GM13976 (cell line): ENCODE measurements at places on chromosomes 13 and 19.

DNA sequence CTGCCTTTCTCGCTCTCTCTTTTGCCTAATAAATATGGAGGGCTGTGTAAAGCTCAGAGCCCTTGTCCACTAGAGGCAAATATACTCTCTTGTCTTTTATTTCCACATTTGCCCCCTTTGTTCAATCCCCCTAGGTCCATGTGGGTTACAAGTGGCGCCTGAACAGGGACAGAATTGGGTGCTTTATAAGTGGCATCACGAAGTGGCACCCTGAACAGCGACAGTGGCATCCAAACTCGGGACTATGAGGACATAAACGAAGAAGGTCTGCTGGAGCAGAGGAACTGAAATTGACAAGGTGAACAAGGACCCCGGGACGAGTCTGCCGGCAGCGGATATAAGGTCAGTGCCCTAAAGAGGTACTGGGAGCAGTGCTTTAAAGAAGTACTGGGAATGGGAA, 4.3 kb upstream of the ZNF610 start:
- no peak for DNase-seq

DNA sequence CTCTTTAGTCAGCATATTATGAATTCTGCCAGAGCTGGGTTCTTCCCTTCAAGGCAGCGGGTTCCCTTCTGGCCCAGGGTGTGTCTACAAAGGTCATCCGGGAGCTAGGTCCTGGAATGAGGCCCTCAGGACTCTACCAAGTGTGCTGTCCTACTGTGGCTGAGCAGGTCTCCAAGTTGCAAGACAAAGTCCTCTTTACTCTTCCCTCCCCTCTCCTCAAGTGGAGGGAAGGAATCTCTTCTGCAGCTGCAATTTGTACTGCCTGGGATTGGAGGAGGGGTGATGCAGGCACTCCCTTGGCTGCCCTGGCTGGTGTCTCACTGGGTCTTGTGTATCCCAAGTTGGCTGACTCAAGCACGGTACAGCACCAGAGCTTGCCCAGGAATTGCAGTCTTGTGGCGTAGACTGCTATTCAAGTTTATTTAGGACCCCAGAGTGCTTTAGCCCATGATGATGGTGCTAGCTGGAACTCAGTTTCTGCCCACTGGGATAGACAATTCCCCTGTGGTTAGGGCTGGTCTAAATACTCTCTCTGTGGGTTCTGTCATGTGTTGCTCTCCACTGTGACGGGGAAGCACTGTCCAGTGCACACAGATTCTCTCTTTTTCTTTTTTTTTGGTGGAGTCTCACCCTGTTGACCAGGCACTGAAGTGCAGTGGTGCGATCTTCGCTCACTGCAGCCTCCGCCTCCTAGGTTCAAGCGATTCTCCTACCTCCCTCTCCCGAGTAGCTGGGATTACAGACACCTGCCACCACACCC, 28.5 kb downstream of the RFC3 start:
- no peak for DNase-seq

DNA sequence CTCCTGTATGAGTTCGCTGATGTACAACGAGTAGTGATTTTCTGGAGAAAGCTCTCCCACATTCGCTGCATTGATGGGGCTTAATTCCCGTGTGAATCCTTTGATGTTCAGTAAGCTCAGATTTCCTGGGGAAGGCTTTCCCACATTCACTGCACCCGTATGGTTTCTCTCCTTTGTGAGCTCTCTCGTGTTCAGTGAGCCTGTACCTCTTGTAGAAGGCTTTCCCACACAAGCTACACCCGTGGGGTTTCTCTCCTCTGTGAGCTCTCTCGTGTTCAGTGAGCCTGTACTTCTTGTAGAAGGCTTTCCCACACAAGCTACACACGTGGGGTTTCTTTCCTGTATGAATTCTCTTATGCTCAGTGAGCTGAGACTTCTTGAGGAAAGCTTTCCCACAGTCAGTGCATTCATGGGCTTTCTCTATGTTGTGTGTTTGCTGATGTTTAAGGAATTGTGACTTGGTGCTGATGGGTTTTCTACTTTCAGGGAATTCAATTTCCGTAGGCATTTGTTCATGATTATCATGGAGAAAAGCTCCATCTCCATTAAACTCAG, 3.5 kb upstream of the ZNF577 start:
- DNase-seq: no peak

DNA sequence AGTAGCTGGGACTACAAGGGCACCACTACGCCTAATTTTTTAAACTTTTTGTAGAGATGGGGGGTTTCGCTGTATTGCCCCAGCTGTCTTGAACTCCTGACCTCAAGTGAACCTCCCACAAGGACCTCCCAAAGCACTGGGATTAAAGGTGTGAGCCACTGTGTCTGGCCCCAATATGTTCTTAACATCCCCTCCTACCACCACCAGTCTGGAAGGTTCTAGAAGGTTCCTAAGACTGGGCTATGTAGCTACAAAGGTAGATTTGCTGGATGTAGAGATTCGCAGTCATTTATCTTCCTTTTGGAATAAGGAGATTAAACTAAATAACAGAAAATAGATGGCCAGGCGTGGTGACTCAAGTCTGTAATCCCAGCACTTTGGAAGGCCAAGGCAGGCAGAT, 5.3 kb downstream of the HSD17B14 start:
- no peak for DNase-seq

GRCh38 chr19:16938211-16938610, 49.4 kb downstream of the F2RL3 start:
- peak; percentile 5 for DNase-seq

GRCh38 chr13:110280231-110280813, 26.6 kb downstream of the COL4A1 start:
- no peak for DNase-seq

DNA sequence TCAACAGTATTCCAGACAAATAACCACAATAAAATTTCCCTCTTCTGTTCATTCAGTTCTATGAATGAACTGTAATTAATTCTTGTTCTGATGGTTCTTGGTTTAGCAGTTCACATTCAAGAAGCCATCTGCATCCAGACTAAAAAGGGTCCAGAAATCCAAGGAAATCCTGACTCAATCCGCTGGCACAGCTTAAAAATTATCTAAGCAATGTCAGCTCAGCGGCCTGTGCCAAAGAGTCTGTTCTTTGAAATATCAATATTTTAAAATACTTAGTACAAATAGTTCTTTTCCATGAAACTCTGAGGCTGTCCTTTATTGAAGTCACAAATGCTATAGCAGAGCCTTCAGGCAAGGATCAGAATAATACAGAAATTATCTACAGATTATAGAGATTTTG, 57.2 kb downstream of the DHRS12 start:
- no peak for DNase-seq

- no peak for DNase-seq
These were observed 235.2 kb upstream of the SGCG start for GRCh38 chr13:22945321-22946226.

DNA sequence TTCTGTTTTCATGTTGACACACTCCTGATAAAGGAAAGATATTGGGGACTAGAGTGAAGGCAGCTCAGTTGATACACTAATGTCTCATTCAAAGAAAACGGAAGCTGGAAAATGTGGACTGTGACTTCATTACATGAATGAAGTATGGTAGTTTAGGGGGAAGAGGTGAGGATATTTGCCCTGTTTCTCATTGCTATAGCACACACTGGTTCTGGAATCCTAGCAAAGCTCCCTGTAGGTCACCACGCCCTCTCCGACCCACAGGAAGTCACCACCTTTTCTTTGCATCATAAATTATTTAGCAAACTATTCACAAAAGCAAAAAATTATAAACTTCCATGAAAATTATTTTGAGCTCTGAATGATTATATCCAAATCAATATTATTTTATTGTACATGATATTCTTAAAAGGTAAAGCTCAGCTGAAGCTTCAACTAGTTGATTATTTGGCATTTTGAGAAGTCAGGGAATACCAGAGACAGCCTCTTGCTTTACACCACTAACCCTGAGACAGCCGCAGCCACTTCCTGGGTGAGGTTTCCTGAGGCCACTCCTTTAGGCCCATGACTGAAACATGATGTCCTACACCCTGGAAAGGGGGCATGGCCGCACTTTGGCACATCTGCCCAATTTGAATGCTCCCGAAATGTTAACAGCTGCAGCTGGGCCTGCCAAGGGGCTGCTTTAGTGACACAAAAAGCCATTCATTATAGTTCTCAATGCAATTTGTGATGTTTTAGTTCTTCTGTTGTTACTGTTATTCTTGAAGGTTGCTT, 50.0 kb upstream of the WDFY2 start:
- DNase-seq: no peak

GRCh38 chr19:23779645-23780044, 21.0 kb upstream of the ZNF681 start:
- DNase-seq: no peak

DNA sequence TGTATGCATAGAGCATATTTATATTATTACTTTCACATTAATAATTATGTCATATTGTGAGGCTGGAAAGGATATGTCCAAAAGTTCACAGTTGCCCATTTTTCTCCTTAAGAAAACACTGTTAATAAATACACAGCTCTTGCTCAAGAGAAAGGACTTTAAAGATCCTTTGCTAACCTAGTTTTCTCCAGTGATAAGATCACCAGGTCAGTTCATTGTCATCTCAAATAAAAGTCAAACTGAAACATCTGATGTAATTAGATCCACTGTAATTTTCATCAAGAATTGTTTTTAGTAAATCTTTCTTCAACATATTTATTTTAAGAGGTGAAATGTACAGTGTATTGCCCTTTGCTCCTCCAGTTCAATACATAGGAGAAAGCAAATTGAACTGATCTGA, 82.8 kb upstream of the KLHL1 start:
- no peak for DNase-seq

DNA sequence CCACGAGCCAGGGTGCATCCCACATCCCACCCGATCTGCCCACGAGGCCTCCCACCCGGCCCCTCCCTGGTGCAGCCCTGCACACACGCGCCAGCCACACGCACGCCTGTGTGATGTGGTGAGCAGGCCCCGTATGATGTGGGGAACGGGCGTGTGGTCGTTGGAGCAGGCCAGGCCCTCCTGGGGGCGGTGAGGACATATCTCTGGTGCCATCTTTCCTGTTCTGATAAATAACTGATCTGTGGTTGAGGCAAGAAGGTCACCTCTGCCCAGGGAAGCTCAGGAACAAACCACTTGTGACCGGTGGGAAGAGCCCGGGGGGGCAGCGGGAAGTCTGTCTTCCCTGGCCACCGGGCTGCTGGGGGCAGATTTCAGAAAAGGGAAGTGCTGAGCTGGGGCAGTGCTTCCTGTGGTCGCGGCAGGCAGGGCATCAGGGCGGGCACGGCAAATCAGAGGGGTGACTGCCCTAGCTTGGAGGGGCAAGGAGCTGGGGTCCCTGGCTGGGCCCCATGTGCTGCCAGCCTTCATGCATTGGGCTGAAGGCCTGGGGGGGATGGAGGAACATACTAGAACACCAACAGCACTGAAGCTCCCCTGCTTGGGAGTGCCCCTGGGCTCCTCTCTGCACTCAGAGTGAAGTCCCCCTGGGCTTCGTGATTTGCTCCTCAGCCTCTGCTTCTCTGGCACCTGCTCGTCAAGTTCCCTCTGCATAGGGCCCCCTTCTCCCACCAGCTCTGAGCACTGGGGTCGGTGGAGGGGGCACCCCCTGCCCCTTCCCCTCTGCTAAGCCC, 35.2 kb upstream of the SLC7A10 start:
- no peak for DNase-seq

- no peak for DNase-seq
These were observed 92.0 kb downstream of the SOX1 start for GRCh38 chr13:112158961-112159360.

GRCh38 chr19:46950526-46951170, 69.0 kb upstream of the NPAS1 start:
- no peak for DNase-seq

DNA sequence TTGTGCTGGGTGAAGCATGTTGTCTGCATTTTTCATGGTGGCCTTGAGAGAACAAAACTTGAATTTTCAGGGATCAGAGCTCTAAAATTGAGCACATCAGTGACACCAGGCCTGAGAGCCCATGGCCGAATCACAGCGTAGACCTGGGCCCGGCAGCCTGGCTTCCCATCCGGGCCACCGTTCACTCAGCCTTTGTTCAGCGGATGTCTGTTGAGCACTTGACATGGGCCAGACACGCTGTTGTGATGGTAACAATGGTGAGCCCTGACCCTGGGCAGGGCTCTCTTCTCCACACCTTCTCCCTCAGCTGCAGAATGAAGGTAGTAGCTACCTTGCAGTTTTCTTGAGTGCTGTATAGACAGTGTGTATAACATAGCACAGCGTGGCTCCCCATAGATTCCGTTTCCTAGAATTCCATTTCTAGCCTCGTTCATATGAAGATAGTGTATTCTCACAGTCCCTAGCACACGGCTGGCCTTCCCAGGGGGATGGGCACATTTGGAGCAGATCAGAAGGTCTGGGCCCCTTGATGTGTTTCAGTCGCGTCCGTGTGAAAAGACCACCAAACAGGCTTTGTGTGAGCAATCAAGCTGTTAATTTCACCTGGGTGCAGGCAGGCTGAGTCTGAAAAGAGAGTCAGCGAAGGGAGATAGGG, 75.3 kb downstream of the RAB20 start:
- DNase-seq: no peak

DNA sequence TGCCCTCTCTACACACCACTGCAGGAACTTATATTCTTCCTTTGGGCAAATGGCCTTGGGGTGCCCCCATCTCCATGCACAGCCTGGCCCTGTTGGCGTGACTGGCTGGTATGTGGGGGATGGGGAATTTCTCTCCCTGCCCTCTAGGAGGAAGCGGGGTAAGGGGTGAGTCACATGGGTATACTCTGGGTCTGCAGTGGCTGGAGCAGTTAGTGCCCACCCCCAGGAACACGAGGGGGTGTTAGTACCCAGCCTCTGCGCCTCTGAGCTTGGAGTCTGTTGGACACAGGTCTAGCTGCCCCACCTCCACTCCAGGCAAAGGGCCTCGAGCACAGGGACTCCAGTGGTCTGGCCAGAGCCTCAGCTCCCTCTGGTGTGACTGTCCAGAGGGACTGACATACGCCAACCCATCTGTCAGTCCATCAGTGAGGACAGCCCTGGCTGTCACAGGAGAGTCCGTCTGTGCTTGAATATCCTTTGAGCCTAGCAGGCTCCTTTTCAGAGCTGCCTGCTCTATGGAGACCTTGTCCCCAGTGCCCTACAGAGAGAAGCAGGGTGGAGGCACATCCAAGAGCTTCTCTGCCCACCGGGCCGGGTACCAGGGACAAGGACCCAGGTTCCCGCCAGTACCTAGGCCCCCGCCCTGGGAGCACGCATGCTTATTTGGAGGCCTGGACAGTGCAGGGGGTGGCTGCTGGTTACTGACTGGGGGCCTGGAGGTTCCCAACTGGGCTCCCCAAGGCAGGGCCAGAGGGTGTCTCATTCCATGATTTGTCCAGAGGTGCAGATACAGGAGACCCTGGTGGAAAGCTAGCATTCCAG, 66.6 kb downstream of the CHST8 start:
- no peak for DNase-seq

- no peak for DNase-seq
These were observed 12.3 kb downstream of the FAM187B start for GRCh38 chr19:35216016-35216832.

- no peak for DNase-seq
These were observed 801.9 kb upstream of the SLITRK1 start for GRCh38 chr13:84684048-84684662.

DNA sequence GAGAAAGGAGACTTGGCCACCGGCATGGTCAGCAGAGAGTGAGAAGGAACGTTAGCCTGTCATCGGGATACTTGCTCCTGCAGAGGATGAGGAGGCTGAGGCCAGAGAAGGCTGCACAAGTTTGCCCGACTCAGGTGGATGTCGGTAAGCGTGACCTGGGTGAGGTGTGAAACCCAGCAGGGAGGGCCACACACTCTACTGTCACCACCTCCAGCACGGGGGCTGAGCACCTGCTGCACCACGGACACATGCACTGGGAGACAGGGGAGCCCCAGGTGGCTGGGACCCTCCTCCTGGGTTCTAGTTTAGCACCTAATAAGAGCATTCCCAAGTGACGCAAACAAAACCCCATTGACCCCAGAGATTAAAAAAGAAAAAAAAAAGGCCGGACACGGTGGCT, 17.3 kb downstream of the MLLT1 start:
- peak; percentile 16 for DNase-seq
